ENCODE measurements at places on chromosomes 12 and 14.
A peak's percentile ranks its signal among the peaks of the same experiment; 100 is the strongest.

- DNase-seq, result no peak
Measured at GRCh38 chr14:76191297-76191696, 39.6 kb downstream of the GPATCH2L start.

GRCh38 chr14:61644175-61644574, 51.1 kb upstream of the HIF1A start:
- no peak for DNase-seq

- DNase-seq, result no peak
Measured at GRCh38 chr12:12958886-12959285, 6.9 kb upstream of the GPRC5D start.

DNA sequence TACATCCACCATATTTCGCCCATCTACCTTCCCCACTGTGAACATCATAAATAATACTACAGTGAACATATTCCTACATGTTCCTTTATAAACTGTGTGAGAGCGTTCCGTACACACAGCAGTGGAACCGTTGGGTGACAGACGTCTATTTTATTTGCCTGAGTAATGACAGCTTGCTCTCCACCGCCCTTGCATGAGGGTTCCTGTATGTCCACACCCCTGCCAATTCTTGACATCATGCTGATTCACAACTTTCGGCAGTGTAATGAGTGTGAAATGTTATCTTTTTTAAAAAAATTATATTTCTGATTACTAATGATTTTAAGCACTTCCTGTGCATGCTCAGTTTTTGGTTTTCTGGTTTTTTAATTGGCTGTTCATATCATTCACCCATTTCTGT, 4.3 kb upstream of the RAD52 start:
- peak; percentile 16 for DNase-seq
